ENCODE measurements at places on chromosomes 5 and 9.

GRCh38 chr9:18366184-18366583 is 107.8 kb upstream of the ADAMTSL1 start:
- no peak for DNase-seq

DNA sequence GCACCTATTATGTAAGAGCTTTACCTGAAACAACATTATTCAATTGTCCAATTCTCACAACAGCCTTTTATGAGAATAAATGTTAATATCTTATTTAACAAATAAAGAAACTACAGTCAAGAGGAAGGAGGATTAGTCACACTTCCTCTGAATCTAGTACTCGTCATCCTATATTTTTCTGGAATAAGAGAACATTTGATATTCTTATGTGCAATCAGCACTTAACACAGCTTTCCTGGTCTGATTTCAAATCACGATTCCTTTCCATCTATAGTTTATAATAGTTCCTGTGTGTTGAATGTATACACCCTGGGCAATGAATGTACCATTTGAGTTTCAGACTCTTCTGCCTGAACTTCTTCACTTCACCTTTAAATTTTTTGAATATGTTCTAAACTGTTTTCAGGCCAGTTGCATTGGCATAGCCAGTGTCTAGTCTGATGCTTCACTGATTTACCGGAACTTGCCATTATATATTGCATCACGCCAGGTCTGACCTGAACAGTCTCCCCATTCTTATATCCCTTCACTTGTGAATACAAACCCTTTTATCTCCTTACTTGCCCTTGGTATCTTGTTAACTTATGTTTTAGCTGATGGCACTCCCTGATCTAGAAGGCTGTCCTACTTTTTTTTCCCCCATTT is 698.3 kb downstream of the MAT2B start:
- DNase-seq = no peak

DNA sequence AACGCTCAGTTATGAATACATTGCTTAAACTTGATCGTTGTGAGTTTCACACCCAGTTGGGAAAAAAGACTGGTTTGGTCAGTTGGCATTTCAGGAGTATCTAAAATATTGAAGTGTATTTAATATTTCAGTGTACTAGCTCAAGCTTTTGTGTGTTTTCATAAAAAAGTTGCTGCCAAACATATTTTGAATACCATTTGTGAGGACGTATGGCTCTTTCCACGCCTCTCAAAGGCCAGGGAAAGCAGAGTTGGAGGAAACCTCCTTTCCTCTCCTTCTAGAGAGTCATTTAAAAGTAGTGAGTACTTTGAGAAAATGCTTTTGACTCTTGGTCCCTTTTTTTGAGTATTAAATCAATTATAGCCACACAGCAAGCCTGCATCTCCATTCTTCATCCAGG is 43.2 kb upstream of the ANKRD33B start:
- no peak for DNase-seq

- DNase-seq = no peak
Measured at GRCh38 chr5:168471785-168472184, 14.5 kb upstream of the RARS1 start.

DNA sequence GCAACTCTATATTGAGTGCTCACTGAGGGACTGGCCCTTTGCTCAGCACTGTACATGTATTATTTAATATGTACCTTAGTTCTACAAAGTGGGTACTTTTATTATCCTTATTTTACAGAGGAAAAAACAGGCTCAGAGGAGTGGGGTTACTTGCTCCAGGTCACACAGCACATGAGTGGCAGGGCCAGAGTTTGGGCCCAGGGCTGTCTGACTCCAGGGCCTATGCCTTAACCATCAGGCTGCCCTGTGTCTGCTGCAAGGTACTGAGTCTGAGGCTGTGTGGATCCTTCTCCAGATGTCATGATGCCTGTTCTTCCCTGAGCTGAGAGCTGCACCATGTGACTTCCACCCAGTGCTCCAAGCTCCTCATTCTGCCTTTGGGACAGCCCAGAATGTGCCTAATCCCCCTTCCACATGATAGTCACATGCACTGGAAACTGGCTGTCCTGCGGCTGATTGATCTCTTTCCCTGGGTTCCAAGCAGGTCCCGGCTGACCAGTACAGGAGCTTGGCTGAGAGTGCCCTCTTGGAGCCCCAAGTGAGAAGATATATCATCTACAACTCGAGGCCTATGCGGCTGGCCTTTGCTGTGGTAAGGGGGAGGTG is 15.4 kb downstream of the TMEM268 start:
- DNase-seq = no peak
